ENCODE measurements at places on chromosomes 5 and 9.

GRCh38 chr9:123099042-123099441, 65.6 kb downstream of the GPR21 start:
- no peak for DNase-seq

- DNase-seq: no peak
These were observed 276.5 kb upstream of the SMARCA2 start for GRCh38 chr9:1738511-1739100.

GRCh38 chr9:121303456-121304451, 35.8 kb downstream of the GSN start:
- DNase-seq: no peak

DNA sequence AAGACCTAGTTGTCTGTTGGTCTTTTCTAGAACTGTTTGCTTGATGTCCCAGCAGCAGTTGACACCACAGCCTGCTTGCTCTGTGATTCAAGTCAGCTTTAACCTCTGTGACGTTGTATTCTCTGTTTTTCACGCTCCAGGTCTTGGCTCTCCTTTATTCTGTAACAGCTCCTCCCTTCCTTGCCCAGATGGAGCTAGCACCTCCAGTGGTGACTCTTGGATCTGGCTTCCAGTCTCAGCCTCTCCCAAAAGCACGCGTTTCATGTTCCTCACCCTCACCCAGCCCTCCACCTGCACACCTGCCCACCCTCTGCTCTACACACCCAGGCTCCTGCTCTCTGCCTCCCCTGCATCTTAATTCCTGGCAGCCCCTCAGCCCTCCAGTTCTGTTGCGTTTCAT, 50.6 kb downstream of the DMRT1 start:
- no peak for DNase-seq

DNA sequence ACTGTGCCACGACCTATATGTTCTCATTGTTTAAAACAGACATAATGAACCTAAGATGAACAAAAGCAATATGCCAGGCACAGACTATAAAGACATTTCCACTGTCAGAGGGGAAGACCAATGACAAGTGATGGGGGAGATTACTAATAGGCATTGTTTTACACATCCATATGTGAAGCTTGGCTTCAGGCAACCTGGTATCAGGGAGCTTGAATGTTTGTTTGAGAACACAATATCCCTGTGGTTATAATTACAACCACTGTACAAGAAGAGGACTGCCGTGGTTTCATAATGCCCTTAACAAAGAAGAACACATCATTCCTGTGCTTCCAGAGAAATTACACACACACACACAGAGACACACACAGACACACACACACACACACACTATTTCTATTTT, 385.7 kb downstream of the BNC2 start:
- no peak for DNase-seq

GRCh38 chr5:78467140-78467539, 106.7 kb downstream of the SCAMP1 start:
- no peak for DNase-seq

DNA sequence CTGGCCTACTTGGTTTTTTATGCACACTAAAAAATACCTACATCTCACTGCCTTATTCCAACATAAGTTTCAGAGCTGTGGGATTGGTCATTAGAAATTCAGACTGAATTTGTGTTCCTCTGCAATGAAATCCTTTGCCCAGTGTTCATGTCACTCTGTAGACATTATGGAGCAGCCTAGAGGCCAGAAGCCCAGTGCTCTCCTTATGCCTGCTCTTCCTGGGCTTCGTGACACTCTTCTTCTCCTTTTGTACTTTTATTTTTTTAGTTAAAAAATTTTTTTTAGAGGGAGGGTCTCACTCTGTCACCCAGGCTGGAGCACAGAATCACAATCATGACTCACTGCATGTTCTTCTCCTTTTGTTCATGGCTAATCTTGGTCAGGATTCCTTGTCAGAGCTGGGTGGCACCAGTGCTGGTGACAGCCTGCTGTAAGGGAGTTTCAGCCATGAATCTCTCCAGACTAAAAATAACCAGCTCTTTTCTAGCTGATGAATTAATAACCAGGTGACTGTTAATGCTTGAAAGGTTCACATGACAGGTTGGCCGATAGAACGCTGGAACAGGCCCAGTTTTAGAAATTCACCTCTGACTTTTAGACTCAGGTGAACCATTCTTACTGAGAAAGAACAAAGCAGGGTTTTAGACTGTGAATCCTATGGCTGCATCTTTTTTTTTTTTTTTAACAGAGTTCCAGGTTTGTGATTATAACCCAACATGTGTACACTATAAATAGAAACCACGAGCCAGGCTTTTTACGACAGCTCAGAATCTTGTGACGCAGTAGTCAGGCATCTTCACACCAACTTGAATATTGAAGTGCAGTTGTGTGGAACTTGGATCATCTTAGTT, 34.1 kb upstream of the C5orf47 start:
- DNase-seq: no peak

GRCh38 chr9:111037708-111038330, 451 bp downstream of the LPAR1 start:
- DNase-seq: no peak

DNA sequence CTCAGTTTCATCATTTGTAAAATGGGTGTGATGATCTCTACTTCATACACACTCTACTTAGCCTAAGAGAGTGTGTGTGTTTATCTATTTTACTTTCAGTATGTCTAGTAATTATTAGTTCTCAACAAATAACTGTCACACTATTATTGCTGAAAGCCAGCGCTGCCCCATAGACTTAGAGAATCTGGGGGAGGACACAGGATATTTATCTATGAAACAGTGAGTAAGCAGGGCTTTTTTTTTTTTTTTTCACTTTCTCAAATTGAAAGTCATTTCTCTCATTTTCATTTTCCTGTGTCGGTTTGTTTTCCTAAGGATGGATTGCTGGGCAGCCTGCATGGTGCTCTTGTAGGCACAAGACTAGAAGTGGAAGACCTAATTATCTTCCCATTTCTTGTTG, 248.4 kb upstream of the RPS23 start:
- DNase-seq: no peak

GRCh38 chr9:137733429-137733828, 114.6 kb downstream of the EHMT1 start:
- DNase-seq: no peak

DNA sequence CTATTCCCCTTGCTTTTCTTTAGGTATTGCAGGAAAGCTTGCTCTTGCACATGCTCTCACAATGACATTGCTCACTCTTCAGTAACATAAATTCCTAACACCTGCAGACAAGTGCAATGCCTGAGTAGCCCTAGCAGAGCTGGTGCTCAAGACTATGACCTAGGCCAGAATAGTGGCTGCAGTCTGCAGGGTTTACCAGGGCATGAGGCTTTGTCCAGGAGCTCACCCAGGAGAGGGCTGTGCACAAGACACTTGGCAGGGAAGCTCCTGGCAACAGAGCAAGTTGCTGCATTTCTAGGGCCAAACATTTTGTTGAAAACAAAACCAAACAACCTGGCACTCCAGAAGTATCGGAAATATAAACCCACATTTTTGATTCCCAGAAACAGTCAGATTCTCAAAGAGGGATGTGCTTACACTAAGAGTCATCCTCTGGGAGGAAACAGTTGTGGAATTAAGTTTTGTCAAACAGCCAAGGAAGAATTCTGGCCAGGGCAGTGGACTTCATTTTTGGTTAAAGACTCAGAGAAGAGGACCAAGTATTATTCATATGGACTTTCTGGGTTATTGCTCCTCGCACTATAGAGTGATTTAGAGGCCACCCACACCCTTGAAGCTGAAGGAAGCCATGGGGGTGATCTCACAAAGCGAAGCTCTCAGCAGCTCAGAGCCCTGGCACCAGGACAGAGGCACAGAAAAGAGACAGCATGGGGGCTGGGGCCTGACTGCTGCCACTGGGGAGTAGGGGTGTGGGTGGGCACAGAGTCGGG, 44.9 kb downstream of the MACROH2A1 start:
- no peak for DNase-seq

GRCh38 chr5:9451037-9451436, 94.8 kb downstream of the SEMA5A start:
- DNase-seq: no peak

GRCh38 chr5:73221726-73222125, 48.7 kb downstream of the TMEM174 start:
- no peak for DNase-seq

DNA sequence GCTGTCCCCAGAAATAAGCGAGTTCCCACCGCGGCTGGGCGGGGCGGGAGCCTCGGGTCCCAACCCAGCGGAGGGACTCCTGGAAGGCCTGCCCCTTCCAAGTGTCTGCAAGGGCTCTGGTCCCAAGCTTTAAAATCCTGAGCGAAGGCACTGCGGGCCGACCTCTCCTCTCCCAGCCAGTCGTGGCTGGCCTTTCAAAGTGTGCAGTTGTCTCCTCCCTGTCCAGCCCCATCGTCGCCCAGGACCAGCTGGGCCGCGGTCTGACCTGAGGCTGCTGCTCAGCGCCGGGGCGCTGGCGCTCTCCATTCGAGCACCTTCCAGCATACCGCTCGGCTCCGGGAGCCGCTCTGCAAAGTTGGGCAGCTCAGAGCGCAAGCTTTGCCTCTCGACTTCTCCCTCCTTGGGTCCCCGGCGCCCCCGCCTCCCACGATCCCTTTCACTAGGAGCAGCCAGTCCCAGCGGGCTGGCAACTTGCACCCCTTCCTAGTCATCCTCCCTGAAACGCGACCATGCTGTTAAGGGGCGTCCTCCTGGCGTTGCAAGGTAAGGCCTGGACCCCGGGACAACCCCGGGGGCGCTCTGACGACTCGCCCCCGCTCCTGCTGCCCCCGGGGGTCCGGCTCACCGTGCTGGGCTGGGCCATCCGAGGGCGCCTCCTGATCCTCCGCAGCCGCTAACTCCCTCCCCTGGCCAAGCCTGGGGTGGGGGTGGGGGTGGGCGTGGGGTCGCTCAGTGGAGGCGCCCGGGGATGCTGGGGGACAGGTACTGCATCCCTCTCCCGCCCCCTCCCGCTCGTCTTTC, at the start of gene MAMDC2:
MAMDC2 (plus strand) TSS at position 160 of the 801 bp plus-strand sequence; CDS start at position 510, 350 bp downstream.
- DNase-seq: no peak

- DNase-seq: no peak
These were observed 4.0 kb upstream of the WDR70 start for GRCh38 chr5:37375091-37375490.

DNA sequence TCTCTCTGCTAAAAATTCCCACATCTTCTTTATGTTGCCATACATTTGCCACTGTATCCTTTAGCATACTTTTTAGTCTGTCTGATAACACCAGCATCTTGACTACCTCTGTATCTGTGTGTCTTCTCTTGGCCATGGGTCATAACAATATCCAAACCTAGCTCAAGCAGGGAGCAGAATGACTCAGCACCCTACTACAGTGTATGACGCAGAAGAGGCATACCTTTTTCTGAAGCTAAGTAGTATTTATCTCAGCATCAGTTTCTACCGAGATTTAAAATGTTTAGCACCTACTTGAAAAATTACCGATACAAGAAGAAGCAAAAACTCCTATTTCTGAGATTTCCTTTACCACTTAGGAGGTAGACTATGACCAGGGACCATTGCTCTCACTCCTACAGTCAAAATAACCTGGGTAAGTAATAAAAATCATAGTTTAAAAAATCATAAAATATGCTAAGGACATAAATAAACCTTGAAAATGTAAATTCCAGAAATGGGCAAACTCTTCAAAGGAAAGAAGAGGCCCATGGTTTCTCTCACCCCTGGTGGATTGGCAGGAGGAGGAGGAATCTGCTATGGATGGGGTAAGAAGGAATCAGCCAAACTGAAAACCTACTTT, 286.5 kb downstream of the MAST4 start:
- DNase-seq: no peak

DNA sequence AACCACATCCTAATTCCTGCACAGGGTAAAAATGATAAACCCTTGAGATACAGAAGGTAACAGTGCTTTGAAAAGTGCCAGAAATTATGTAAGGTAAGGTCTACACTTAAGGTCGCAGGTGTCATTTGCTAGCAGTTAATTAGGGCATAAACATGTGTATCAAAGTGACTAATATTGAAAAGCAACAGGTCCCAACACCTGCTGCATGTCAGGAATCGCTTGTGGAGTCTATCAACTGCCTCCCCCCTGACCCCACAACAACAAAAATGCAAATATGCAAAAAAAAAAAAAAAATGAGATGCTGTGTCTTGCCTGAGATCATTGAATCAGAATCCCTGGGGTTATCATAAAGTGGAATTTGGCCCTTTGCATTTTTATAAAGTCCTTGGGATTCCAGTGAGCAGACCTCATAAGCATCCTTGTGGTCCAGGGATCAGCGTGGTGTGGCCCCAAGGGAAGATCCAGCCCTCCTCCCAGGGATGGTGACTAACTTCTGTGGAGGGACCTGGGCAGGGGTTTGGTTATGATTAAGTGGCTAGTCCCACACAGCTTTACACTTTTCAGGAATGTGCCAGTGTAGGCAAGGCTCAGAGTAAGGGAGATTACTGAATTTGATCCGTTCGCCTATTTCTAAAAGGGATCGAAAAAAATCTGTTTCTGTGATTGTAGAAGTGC, 92.5 kb upstream of the TNFSF8 start:
- no peak for DNase-seq

GRCh38 chr5:19739671-19740070, 248.3 kb downstream of the CDH18 start:
- DNase-seq: no peak

DNA sequence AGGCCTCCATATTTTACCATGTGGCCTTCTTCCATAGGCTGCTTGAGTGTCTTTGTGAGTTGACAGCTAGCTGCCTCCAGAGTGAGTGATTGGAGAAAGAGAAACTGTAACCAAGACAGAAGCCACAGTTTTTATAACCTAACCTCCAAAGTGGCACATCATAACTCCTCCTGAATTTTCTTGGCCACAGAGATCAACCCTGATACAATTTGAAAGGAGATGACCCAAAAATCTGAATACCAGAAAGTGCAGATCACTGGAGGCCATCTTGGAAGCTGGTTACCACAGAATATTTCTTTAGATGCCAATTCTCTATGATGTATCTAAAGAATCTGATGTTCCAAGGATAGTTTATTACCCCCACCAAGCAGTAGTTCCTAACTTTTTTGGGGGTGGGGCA, 254.3 kb upstream of the PDE4D start:
- DNase-seq: no peak

DNA sequence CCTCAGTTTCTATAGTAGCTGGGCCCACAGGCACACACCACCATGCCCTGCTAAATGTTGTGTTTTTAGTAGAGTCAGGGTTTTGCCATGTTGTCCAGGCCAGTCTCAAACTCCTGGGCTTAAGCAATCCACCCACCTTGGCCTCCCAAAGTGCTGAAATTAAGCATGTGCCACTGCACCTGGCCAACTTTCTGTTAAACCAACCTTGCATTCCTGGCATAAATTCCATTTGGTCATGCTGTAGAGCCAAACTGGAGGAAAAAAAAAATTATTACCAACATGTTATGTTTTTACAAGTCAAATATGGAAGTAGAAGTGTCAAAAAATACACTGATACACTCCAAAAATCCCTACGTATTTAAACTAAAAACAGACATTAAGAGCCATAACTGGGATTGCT, 54.1 kb downstream of the ERMP1 start:
- DNase-seq: no peak
